ENCODE measurements at places on chromosomes 11 and 22. TPM values are rescaled to one million over a fixed set of nuclear protein-coding genes. Genes with fewer than 3 reads are reported as not detected.

- no peak for DNase-seq
These were observed 133.6 kb downstream of the METTL15 start for GRCh38 chr11:28241760-28242159.

DNA sequence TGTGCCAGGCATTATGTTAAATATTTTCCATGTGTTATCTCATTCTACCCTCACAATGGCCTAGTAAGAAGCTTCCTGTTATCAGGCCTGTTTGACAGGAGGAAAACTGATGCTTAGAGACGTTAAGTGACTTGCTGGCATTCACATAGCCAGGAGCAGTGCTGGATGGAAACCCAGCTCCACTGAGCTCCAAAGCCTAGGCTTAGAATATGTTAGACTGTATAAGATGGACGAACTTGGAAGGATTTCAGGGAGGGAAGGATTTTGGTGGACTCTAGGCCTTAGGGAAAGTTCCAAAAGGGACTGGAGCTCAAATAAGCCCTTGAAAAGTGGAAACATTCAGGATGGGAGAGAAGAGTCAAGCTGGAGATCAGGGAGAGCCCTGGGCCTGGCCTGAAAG, 2.1 kb downstream of the CD44 start:
- DNase-seq = no peak

GRCh38 chr11:70048279-70049024, 29.7 kb upstream of the ANO1 start:
- DNase-seq = no peak

- DNase-seq = no peak
These were observed 6.0 kb downstream of the TMEM123 start for GRCh38 chr11:102446606-102447005.

DNA sequence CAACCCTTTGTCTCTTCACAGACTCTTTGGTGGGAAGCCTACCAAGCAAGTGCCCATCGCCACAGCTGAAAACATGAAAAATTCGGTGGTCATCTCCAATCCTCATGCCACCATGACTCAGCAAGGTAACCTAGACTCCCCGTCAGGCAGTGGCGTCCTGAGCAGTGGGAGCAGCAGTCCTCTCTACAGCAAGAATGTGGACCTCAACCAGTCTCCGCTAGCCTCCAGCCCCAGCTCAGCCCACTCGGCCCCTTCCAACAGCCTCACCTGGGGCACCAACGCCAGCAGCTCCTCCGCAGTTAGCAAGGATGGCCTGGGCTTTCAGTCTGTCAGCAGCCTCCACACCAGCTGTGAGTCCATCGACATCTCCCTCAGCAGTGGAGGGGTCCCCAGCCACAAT, 111.6 kb downstream of the DBX1 start:
- no peak for DNase-seq

DNA sequence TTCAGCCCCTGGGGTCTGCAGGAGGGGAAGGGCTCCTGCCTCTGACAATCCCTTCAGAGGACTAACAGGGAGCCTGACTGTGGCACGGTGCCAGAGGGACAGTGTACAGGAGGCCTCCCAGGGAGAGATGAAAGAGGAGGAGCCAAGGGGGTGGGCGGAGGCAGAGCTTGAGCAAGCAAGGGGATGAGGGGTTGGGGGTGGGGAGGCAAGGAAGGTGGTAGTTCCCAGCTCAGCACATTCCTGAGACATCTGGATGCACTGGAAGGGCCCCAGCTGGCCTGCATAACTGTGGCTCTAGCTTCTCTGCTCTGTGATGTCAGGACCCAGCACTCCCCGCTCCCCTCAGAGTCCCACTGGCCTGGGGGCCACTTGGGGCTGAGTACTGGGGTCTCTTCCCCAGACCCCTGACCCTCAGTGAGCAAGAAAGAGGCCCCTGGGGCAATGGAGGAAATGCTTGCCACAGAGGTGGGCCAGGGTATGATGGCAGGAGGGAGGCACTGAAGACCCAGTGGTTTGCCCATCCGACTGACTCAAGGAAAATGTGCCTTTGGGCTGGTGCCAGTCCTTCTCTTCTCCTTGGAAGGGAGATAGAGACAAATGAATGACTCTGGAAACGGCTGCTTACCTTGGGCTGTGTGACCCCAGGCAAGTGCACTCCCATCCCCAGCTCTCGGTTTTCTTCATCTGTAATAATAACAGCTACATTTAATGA, 13.3 kb downstream of the CREB3L1 start:
- no peak for DNase-seq

- no peak for DNase-seq
These were observed 142.3 kb downstream of the IGLL1 start for GRCh38 chr22:23437779-23438178.

The UBQLN3 gene
- not detected for total RNA-seq

The FBLN1 gene
- total RNA-seq = not detected

The GAL gene
- total RNA-seq = not detected

All from activated CD8-positive, alpha-beta T cell treated with anti-CD3 and anti-CD28 coated beads, Interleukin-2, amount 10 ng/mL, durations not matched to agents 7 days and 5 days (primary cell).